ENCODE measurements at places on chromosomes 1 and 21.

DNA sequence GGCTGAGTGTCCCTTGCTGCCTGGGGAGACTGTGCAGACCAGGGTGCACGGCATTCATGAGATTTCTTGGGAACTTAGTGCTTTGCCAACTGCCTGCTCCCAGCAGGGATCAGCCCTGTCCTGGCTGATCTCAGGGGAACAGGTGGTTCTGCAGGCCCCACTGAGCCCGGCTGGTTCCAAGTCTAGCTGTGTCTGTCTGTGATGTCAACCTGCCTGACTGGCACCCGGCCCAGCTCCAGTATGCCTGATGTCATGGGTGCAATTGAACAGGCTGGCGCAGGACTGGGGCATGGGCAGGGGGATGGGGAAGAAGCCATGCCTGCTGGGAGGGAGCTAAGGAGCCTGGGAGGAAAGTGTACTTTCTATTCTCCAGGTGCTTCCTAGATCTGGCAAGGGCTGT, 227.1 kb downstream of the GRIK3 start:
- no peak for DNase-seq

- DNase-seq: no peak
Measured at GRCh38 chr21:38257667-38258066, 876 bp downstream of the KCNJ15 start.

GRCh38 chr1:1216770-1217620, 3.0 kb upstream of the TNFRSF4 start:
- no peak for DNase-seq

GRCh38 chr1:13620825-13621224, 37.2 kb downstream of the PDPN start:
- no peak for DNase-seq

- DNase-seq: no peak
Measured at GRCh38 chr1:238458899-238459298, 568.2 kb upstream of the ZP4 start.

- no peak for DNase-seq
Measured at GRCh38 chr1:182686446-182686845, 2.1 kb upstream of the RGS8 start.

- no peak for DNase-seq
Measured at GRCh38 chr21:42654913-42655795, 1.7 kb downstream of the PDE9A start.

DNA sequence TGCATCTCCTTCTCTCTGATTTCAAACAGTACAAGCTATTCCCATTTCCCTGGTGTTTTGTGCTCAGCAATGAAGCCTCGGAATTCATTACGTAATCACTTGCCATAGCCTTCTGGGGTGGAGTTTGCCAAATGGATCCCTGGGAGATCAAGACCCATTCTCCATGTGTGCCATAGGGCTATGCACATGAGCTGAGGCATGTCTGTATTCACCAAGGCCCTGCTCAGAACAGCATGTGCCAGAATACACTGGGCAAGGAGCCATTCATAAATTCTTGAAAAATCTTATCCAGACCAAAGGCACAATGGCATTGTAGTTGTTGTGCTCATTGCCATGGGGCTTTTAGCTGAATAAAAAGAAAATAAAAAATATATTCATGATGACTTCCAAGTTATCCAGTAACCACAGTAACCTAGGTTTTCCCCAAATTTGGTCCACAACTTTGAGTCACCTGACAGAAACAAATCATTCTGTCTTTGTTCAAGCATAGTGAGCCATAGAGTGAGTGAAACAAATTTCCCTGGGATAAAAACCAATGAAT, 53.0 kb downstream of the CRB1 start:
- DNase-seq: no peak

- DNase-seq: no peak
Measured at GRCh38 chr1:86926883-86927282, 12.4 kb downstream of the HS2ST1 start.

- DNase-seq: no peak
Measured at GRCh38 chr21:16522548-16522947, 792.8 kb downstream of the USP25 start.

GRCh38 chr1:234969581-234970400, 158.8 kb downstream of the TOMM20 start:
- no peak for DNase-seq

GRCh38 chr1:208268541-208269337, 24.6 kb upstream of the PLXNA2 start:
- DNase-seq: no peak

DNA sequence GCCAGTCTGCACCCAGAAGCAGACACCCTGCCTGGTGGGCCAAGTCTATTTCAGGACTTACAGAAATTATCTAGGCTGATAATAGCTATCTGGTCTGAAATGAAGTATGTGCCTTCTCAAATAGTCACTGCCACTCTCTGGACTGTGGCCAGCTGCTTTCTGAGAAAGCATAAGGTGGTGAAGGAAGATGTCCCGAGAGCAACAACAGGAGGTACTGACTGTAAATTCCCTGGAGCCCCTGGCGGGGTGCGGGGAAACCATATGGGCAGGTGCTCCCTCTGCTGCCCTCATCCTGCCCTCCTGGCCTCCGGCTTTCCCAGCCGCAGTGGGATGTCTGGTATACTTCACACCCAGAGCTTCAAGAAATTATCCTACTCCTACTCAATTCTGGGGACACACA, 86.8 kb downstream of the TGFBR3 start:
- no peak for DNase-seq

- no peak for DNase-seq
Measured at GRCh38 chr1:54490361-54491248, 57.4 kb upstream of the ACOT11 start.

DNA sequence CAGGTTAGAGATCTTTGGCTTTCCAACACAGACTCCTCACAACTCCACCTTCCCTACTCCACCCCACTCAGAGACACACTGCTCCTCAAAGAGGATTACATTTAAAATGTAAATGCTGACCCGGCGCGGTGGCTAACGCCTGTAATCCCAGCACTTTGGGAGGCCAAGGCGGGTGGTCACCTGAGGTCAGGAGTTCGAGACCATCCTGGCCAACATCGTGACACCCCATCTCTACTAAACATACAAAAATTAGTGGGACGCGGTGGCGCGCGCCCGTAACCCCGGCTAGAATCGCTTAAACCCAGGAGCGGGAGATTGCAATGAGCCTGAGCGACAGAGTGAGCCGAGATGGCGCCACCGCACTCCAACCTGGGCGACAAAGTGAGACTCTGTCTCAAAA, 1.8 kb upstream of the ANP32E start:
- no peak for DNase-seq

DNA sequence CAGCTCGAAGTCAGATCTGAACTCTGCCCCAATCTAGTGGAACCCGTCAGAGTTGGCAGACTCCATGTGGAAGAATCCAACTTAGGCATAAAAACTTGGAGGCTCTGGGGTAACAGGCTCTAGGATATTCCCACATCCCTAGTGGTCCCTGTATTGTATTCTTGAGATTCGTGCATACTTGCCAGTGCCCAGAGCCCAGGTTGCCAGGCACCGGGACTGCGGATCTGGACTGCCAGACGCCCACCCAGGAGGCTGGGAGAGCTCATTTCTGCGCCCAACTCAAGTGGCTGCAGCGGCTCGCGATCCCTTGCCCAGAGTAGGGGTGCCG, 1.1 kb downstream of the GRIK1 start:
- no peak for DNase-seq

DNA sequence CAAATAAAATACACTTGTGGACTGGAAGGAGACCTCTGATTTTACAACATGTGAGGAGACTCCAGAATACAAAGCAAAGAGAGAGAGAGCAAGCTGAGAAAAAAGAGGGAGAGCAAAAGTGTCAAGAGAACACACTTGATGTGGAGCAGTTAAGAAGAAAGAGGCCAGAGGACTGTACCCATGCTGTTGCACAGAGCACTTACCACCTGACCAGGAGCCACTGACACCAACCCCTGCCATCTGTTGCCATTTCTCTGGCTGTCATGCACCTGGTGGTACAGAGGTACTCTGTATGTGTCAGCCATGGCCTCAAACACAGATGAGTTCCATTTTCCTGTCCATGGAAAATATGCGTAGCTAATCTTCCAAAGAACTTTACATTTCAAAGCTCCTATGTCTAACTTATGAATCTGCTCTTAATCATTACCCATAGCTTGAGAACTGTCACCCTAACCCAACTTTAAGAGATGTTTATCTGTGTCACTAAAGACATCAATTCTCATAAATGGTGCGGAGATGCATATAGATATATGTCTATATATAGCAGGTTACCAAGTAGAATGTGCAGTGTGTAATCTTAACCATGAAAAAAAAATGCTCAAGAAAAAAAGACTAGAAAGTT, 32.8 kb upstream of the ABCD3 start:
- DNase-seq: no peak
